ENCODE measurements at places on chromosomes 13 and 19. TPM values are rescaled to one million over a fixed set of nuclear protein-coding genes. Genes with fewer than 3 reads are reported as not detected.

SELENOV gene
- total RNA-seq = not detected

PSG1 gene
- not detected for total RNA-seq

MYO1F gene
- total RNA-seq = 266 TPM

PPM1N gene
- 3.2 TPM for total RNA-seq

LPAR6 gene
- 50.3 TPM for total RNA-seq
